Heart right ventricle (tissue), 16 donors: ENCODE measurements at places on chromosomes 3 and 15. TPM values are rescaled to one million over a fixed set of nuclear protein-coding genes. Genes with fewer than 3 reads are reported as not detected.

Gene ACTC1
- 16,855 TPM for total RNA-seq

Gene PARL
- 58.1 TPM for total RNA-seq

Gene CAPN3
- 5.0 TPM for total RNA-seq

Gene TMEM212
- not detected for total RNA-seq

Gene ECE2
- total RNA-seq: not detected

- DNase-seq: no peak
Measured at GRCh38 chr3:87311309-87311708, 34.9 kb upstream of the POU1F1 start.

GRCh38 chr3:181929501-181929900 is 217.8 kb downstream of the SOX2 start:
- DNase-seq: no peak

GRCh38 chr3:193843474-193844301 is 250.7 kb downstream of the OPA1 start:
- DNase-seq: no peak
